ENCODE measurements at places on chromosomes 3 and 15.
A peak's percentile ranks its signal among the peaks of the same experiment; 100 is the strongest.

GRCh38 chr15:40327457-40327856, 4.0 kb downstream of the INAFM2 start:
- no peak for ATAC-seq

GRCh38 chr3:16290007-16290826, 25.2 kb downstream of the OXNAD1 start:
- ATAC-seq, result peak; percentile 61

- ATAC-seq, result no peak
Measured at GRCh38 chr3:6622260-6622659, 238.7 kb upstream of the GRM7 start.

GRCh38 chr15:99630607-99631131, 64.9 kb downstream of the MEF2A start:
- ATAC-seq, result no peak

DNA sequence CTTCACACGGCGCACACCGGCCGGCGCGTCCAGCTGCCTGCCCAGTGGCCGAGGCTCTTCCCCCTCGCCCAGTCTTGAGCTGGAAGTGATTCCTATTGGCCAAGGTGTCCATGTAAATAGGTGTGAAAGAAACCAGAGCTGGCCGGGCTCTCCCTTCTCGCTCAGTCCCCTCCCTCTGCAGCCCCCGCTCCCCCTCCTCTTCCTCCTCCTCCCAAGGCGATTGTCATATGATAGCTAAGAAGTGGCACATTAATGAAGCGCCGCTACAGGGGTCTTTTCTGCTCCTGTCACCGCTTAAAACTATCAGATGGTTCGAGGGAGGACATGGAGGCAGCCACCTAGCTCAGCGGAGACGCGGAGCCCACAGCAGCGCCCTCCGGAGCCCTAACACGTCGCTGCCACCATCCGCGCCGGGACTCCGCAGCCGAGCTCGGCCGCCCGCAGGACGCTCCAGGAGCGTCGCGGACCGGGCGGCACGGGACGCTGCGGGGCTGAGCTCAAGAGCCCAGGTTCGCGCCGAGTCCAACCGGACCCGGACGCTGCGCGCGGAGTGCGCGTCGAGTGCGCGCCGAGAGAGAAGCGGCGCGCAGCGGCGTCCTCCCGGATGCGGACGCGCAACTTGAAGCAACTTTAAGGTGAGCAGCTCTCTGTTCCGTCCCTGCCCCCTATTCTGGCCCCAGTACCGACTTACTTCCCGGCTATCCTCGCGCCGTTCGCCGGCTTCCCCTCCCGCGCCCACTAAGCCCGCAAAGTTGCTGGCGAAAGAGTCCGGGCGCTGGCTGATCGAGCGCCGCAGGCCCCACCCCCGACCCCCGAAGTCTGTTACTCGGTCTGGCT, at the start of gene FOXB1:
Gene FOXB1 (plus strand): TSS at position 303 of the 837 bp plus-strand sequence. CDS start 653 bp downstream, outside the sequence.
- ATAC-seq, result no peak

DNA sequence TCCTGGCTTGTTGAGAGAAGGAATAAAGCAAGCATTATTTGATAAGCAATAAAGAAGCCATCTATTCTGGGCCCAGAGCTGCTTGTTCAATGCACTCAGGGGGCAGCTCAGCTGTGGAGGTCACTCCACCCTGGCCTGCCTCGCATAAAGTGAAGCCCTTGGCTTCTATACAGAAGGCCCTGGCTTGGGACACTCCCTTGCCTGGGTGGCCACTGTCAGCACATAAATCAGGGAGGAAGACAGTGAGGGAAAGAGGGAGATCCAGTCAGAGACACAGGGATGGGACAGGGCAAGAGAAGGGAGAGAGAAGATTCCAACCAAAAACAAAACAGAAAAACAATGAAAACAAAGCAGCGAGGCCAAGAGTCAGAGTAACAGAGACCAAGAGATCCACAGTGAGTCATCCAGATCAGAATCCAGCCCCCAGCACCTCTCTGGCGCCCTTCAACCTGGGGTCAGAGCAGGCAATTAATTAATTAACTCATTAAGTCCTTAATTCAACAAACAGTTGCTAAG, 11.8 kb downstream of the INSYN1 start:
- no peak for ATAC-seq

- no peak for ATAC-seq
Measured at GRCh38 chr15:78205337-78205736, 29.0 kb downstream of the ACSBG1 start.

- peak; percentile 47 for ATAC-seq
Measured at GRCh38 chr3:196868297-196868661, 559 bp downstream of the SENP5 start.

DNA sequence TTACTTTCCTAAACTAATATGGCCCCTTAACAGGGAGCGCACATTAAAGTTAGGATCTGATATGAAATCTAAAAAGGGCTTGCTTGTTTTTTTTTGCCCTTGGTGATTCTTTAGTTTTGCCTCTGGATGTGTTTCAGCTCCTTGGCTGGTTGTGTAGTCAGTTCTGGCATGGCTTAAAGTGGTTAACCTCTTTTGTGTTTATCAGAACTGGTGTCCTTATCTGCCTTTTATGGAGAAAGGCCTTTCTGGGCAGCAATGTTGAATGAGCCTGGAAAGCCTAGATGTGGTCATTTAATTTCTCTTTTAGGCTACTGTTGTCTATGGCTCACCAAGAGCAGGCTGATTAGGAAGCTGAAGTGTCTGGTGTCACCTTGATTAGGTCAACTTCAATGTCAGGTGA, 254.5 kb upstream of the ROPN1 start:
- no peak for ATAC-seq

- no peak for ATAC-seq
Measured at GRCh38 chr3:194268654-194269512, 82.2 kb downstream of the CPN2 start.

DNA sequence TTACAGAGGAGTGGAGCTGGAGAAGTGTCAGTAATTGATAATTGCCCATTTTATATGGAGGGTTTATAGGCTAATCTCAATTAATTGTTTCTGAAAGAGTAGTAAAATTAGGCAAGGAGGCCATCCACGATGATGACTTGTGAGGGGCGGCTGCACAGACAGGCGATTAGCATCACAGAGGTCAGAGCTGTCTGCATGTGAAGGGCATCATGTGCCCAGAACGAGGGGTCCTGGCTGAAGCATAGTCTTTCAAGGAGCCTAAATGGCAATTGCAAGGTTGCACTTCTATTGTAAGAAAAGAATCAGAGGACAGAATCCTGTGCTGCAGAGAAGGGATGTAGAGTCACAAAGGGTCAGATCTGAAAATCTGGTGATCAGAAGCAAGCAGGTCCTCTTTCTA, 196.6 kb downstream of the EBLN2 start:
- ATAC-seq, result no peak

GRCh38 chr3:140344601-140345205, 333.2 kb upstream of the TRIM42 start:
- no peak for ATAC-seq

DNA sequence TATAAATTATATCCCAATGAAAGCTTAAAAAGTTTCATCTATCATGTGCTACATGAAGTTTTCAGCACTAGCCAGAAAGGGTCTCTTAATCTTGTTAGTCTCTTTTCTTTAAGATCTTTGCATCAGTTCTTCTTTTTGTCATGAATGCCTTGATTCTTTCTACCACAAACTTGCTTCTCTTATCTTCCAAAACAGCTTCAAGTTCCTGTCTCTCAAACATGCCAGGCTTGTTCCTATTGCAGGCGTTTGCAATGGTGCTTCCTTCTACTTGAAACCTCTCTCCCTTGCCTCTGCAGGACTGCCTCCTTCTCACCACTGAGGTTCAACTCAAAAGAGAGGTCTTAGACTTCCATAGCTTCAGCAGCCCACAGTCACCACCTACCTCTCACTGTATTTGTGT, 104.3 kb upstream of the FRMD4B start:
- ATAC-seq, result no peak

DNA sequence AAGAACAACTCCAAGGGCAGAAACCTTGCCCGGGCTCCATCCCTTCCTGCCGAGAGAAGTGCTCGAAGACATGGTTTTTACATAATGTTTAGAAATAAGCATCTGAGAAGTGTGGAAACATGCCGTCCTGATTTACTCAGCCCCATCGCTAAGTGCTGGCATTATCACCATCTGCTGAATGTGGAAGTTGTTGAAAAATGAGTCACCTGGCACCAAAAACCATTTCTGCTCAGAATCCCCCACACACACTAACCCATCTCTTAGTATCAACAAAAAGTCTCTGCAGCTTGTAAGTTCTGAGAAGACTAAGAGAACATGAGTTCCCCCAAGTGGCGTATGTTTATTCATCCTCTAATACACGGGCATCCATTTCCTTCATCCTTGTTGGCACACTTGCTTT, 51.0 kb upstream of the ARL8B start:
- peak; percentile 24 for ATAC-seq

DNA sequence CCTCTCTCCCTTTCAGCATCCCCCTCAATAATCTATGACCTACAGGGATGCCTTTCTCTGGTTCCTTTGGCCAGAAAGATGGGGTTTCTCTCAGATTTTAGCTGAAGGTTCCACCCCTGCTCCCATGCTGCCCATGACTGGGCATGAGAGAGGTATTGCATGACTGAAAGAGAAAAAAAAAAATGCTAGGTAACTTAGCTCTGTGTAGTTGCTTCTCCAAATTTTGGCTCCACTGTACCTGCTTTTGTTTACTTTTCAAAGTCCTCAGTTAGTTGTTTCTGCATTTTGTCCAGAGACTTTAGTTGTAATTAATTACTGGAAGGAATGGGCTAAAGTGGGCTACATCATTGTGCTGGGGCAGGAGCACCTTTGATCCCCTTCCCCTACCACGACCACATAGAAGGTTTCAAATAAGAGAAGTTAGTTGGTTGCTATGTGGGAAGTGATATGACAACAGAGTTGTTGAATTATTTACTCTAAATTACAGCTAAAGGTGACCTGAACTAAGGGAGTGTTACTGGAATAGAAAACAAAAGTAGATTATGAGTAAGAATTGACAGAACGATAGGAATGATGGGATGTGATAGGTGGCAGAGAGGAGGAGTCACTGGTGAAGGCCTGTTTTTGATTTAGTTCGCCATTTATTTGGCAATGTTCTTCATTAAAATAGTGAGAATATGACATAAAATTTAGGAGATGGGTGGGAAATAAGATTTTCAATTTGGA, 605.4 kb upstream of the NR2F2 start:
- ATAC-seq, result no peak

All from esophagus mucosa (tissue), 1 donor.